ENCODE measurements at places on chromosomes 7 and 10.

- DNase-seq, result no peak
Observed at GRCh38 chr10:49109669-49110340, 5.5 kb downstream of the VSTM4 start.

DNA sequence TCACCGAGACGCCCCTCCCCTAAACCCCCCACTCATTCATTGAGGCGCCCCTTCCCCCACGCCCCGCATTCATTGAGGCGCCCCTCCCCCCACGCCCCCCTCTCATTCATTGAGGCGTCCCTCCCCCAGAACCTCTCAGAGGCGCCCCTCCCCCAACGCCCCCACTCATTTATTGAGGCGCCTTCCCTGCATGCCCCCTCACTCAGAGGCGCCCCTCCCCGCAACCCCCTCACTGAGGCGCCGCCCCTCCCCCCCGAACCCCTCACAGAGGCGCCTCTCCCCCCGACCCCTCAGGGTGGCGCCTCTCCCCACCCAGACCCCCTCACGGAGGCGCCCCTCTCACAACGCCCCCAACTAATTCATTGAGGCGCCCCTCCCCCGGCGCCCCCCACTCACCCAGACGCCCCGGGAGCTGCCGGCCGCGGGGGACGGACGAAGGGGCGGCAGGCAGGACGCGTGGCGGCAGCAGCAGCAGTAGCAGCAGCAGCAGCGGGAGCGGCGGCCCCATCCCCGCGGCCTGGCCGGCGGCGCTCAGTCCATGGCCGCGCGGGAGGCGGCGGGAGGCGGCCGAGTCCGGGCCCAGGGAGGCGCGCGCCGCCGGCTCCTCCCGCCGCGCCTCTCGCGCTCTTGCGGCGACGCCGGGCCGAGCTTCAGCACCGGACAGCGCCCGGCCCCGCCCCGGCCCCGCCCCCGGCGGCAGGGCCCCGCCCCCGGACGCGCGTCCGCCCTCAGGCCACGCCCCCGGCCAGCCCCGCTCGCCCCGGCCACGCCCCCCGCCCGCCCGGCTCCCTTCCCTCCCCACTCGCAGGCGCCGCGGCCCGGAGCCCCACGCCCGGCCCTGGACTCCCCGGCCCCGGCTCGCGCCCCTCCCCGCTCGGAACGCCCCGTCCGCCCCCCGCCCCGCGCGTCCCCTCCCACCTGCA lies at the start of gene PTPRN2:
Gene PTPRN2 (minus strand): TSS at position 662 of the 923 bp plus-strand sequence.
- DNase-seq, result no peak

DNA sequence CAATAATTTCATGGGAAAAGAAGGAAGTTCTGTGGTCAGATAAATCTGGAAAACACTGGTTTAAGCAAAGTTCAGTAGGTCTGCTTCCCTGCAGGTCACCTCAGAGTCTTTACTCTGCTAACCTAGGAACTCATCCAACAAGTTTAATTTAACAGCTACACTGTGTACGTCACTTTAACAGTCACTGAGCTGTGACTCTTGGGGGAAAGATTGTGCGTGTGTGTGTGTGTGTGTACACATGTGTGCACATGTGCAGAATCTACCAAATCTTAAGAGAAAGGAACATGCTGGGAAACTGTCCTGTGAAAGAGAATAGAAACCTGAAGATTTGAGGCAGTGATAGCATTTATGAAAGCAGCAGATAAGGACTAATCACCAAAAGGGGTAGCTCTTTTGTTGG lies 62.6 kb downstream of the IKZF1 start:
- no peak for DNase-seq

- DNase-seq, result no peak
Observed at GRCh38 chr10:7483848-7484247, 73.0 kb upstream of the SFMBT2 start.

DNA sequence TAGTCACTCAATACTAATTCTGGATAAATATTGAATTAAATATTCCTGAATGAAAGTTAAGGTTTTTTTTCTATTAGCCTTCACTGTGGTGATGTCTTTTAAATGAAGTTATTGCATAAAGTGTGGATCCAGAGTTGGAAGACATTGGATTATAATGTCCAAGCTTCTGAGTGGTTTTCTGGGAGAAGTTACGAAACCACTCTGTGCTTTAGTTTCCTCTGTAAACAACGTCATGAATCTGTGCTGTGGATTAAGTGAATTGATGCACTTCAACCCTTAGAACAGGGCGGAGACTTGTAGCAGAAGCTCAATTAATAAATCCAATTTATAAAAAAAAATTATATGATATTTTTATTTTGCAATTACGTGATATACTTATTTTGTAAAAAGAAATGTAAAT lies 271.7 kb downstream of the BICC1 start:
- DNase-seq, result no peak

DNA sequence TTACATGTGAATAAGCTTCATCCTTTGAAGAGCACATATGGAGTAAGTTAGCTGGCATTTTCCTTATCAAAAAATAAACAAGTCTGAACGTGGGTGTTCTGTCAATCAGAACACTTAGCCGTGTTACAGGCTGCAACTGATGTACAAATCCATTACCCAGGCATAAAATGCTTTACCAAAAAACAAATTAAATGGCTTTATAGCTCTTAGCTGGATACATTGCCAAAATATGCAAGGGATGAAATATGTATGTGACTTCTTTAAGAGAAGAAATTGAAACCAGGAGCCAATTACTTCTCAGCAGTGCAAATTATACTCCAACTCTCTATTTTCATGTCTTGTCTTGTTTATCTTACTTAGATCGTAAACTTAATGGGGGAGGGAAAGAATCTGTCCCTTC lies 214.8 kb downstream of the DGKB start:
- no peak for DNase-seq

GRCh38 chr10:5814110-5815107 lies 1.2 kb upstream of the GDI2 start:
- peak; percentile 76 for DNase-seq

DNA sequence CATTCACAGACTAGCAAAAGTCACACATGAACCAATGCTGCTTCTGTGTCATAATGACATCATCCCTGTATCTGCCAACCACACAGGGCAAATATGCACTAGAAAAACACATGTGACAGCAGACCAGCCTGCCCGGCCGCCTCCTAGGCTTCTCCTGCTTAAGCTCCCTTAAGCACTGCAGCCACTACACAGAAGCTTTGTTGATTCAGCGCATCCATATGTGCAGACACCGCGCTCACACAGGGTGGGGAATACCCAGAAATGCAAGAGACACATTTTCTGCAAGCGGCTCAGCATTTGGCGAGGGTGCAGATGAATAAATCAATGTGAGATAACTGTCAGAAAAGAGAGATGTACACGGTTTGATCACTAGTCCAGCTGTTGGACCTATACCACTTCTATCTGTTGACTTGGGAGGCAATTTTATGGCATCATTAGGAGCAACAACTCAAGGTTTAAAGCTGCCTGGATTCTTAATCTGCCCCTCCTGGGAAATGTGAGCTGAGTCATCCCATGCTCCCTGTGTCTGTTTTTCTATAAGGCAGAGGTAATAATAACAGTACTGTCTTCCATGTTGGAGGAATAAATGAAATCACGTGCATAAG lies 33.4 kb downstream of the CPXM2 start:
- DNase-seq, result no peak

GRCh38 chr10:78688230-78688900 lies 380.4 kb upstream of the ZMIZ1 start:
- no peak for DNase-seq

DNA sequence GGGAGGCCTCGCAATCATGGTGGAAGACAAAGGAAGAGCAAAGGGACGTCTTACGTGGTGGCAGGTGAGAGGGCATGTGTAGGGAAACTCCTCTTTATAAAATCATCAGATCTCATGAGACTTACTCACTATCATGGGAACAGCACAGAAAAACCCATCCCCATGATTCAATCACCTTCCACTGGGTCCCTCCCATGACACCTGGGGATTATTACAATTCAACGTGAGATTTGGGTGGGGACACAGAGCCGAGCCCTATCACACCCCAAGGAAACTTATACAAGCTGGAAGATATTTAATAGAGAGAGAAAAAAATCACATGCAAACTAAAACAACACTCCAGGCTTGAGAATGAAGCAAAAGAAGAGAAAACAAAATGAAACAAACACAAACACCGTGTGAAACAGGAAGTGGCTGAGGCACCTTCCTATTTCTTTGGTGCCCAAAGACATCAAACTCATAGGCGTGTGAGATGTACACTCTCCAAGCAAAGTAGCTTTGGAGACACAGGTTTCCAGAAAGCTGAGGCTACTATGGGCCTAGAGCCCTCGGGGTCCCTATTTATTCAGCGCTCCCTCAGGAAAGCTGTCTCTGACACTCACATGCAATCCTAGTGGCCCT lies 97.2 kb downstream of the PRKCQ start:
- no peak for DNase-seq

DNA sequence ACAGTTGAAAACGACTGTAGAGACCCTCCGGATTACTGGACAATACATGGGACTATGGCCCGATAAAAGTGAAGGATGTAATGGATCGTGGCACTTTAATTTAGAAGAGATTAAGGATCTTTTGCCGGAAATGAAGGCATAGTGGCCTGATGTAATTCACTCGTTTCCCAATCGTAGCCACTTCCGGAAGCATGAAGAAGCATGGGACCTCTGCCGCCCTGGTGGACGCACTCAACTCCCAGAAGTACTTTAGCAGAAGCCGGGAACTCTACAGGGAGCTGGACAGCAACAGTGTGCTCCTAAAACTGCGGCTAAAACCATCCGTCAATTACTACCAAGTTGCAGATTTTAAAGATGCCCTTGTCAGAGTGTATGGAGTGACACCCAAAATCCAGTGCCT lies 59.6 kb upstream of the NUPR2 start:
- DNase-seq, result no peak

- DNase-seq, result no peak
Observed at GRCh38 chr10:63671317-63671937, 150.2 kb downstream of the REEP3 start.

DNA sequence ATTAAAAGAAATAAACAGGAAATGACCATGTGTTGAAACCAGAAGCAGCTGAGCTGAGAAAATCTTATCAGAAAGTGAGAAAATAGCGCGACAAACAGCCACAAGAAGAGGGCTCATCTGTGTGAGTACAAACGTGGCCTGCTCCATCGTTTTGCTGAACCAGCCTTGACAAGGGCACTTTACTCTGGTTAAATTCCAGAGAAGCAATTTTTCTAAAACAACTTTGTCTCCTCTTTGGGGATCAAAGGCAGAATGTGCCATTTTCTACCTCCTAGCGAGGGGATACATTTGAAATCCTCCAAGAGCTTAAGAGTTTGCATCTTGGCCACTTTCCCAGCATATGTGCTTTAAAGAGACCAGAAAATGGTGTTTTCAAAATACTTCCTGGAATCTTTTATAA lies 51.3 kb upstream of the VIPR2 start:
- no peak for DNase-seq

DNA sequence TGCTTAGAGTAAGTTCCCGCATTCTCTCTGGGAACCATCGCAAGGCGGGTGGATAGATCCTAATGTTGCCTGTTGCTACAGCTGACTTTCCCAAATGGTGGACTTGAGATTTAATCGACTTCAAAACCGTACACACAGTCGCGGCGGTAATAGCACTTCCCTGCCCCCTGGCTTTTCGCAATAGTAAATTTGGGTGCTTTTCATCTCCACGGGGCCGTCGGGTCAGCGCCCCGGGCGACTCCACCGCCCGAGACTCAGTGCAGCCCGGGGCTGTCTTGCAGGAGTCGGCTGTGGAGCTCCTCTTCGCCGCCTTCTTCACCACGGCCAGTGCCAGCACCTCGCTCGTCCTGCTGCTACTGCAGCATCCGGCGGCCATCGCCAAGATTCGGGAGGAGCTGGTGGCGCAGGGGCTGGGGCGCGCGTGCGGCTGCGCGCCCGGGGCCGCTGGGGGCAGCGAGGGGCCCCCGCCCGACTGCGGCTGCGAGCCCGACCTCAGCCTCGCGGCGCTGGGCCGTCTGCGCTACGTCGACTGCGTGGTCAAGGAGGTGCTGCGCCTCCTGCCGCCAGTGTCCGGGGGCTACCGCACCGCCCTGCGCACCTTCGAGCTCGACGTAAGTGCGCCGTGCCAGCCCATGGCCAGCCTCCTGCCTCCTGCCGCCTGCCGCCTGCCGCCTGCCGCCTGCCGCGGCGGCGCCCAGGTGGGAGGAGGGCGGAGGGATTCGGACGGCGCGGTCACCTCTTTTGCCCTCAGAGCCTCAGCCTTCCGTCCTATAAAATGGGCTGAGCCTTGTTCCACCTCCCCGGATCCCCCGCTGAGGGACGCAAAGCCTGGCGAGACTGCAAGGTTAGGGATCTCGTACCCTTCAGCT lies 5.3 kb downstream of the CYP26C1 start:
- no peak for DNase-seq

Measured in thymus (tissue), 14 donors.